ENCODE measurements at places on chromosomes 7 and 10. TPM values are rescaled to one million over a fixed set of nuclear protein-coding genes. Genes with fewer than 3 reads are reported as not detected.

The MAGI2 gene
- total RNA-seq: 9.7 TPM

DNA sequence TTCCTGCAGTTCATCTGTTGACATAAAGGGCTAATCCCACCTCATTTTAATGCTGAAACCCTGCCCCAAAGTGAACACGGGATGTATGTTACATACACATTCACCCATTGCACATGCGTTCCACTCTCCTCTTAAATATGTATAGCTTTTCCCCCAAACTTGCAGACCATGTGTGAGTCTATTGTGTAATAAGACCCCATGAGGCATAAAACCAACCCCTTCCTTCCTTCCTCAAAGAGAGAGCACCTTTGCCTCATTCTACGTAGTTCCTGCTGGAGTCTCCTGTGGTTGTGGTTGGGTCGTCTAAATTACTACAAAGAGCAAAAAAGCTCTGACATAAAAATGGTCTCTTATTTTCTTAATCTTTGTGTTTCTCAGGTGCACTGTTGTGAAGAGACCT lies 345.7 kb upstream of the KLF6 start:
- DNase-seq: no peak

DNA sequence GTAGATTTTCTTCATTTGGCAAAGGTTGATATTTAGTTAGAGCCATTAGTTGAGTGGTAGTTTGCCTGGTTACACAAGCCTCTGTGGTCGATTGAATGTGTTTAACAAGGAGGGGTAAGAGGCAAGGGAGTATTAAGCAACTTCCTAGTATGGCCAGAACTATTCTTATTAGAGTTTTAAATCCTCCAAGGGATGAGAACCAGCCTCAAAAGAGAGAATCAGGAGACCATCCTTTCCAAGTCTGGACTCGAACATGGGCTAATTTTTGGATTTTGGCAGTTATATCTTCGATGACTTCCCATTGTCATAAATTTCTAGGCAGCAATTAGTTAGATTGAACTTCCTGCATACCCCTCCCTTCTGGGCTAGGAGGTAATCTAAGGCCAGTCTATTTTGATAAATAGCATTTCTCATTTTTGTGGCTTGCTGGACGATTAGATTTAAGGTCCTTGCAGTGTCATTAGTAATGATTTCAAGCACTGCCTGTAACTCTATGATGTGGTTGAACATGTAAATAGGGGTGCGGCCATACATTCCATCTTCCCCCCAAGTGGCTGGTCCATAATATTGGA lies 219.5 kb upstream of the KCND2 start:
- DNase-seq: no peak

DNA sequence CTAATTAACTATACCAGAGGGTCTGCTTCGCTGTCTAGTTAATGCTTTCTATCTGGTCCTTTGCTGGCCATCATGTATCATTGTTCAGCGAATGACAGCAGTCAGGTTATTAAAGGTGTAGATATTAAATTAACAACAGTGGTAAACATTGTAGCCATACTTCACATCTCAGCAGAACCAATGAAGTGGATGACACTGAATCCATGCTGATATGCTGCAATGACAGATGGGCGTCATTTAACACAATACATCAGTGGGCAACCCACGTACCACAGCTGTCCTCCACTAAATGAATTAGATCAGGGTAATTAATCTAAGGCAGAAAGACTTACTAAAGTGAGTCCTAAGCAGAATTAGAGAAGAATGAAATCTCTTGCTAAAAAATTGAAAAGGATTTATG lies 767.2 kb downstream of the NXPH1 start:
- DNase-seq: no peak

DNA sequence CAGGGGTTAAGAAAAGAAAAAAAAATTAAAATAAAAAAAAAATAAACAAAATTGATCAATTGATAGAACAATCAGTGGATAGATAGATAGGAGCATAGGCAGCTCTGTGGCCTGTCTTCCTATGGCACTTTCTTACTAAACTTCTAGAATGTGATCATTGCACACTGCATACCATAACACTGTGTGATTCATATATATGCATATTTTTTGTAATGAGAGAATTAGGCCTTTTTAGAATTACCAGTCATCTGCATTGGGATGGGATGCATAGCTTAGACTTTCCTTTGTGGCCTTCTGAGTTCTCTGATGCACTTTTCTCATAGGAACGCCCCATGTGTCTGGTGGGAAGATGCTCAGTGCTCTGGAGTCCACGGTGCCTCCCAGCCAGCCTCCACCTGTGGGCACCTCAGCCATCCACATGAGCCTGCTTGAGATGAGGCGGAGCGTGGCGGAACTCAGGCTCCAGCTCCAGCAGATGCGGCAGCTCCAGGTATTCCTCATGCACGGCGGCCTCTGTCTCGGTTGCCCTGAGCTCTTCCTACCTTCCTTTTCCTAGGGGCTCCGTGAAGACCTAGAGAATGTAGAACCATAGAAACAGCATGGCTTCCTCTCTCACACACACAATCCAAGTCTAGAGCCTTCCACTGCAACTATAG lies 222.5 kb downstream of the ARHGAP21 start:
- no peak for DNase-seq

DNA sequence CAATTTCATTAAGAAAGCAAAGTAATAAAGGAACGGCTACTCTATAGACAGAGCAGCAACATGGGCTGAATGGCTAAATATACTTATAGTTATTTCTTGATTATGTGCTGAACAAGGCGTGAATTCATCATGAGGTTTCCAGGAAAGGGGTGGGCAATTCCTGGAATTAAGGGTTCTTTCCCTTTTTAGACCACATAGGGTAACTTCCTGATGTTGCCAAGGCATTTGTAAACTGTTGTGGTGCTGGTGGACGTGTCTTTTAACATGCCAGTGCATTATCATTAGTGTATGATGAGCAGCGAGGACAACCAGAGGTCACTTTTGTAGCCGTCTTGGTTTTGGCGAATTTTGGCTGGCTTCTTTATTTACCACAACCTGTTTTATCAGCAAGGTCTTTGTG lies 28.5 kb upstream of the ZMYND11 start:
- DNase-seq: no peak

DNA sequence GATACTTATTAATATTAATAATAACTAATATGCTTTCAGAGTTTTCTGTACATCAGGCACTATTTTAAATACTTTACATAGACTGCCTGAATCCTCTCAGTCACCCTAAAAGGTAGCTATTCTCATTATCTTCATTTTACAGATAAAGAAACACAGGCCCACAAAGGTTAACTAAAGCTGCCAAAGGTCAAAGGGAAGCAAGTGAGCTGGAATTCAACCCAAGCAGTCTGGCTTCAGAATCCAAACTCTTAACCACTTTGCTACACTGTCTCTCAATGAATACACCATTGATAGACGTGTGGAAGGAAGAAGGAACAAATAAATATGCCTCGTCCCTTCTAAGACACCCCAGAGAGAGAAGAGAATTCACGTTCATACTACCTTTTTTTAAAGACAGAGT lies 52.0 kb downstream of the GFRA1 start:
- no peak for DNase-seq

DNA sequence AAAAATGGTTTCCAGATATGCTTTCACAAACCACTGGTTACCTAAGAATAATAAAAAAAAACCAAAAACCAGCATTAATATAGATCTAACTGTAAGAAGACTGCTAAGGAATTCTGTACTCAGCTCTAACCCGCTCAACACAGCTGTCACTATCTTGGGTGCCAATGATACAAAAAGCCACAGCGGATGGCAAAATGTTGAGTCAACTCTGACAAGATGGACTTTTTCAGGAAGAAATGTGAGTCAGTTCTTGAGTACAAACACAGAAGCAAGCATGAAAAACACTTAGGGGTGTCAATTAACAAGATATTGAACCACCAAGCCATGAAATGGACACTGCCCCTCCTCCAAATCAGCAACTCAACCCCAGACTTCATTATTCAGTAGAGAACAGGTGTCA lies 55.0 kb downstream of the CTTNBP2 start:
- DNase-seq: no peak

GRCh38 chr7:134359787-134360432 lies 43.2 kb upstream of the SLC35B4 start:
- no peak for DNase-seq

DNA sequence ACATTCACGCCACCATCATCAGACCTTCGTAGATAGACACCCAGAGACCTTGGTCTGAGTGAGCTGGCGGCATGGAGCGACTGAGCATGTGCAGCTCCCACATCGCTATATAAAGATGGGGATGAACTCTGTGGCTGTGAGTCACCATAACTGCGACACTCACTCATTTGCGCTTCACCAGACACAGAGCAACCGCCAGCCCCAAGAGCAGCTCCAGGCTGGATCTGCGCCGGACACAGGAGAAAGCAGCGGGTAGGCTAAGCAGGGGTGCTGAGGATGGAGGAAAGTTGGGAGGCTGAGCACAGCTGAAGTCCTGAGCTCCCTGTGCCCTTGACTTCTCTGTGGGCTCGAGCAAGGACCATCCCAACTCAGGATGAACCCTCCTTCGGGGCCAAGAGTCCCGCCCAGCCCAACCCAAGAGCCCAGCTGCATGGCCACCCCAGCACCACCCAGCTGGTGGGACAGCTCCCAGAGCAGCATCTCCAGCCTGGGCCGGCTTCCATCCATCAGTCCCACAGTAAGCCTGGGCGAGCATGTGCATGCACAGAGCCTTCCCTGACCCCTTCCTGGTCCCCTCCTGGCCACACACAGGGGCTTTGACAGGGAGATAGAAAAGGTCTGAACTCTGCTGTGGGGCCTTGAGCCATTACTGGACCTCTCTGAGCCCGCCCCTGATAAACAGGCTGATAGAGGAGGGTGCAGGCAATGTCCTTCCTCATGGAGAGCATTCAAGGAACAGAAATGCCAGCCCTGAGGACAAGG lies at the start of gene OPN4:
Gene OPN4 (plus strand): TSS at position 137 of the 762 bp plus-strand sequence. CDS start 237 bp downstream, at position 374.
- DNase-seq: peak; percentile 72

DNA sequence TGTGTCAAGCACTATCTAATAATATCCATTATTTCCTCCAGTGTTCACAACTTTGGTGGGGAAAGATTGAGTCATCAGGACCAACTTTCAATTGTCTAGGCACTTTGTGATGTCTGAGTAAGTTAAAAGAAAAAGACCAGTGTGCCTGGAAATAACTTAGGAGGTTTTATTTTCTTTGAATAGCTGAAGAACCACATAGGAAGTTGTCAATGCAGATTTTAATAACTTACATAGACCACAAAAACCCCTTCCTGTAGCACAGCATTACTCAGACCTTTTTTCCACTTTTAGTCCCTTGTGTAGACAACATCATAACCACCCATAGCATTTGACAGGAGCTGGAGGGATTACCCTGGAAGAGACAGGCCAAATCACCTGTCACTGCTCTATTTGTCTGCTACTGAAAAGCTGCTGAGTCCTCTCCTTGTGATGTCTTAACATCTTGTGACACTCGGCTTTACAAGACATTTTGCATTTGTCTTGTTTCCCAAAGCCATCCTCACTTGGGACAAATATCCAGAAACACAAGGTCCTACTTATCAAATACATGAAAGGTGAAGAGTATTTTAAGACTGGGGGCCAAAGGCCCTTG lies 241.5 kb upstream of the PTER start:
- DNase-seq: no peak

- DNase-seq: peak; percentile 39
Measured at GRCh38 chr7:150380463-150380862, 1.3 kb downstream of the ZNF775 start.

GRCh38 chr10:59505926-59506325 lies 143.6 kb upstream of the FAM13C start:
- DNase-seq: no peak

- DNase-seq: no peak
Measured at GRCh38 chr10:121248266-121248665, 350.0 kb downstream of the FGFR2 start.

The OR6V1 gene
- not detected for total RNA-seq

The CTAGE15 gene
- total RNA-seq: not detected

- no peak for DNase-seq
Measured at GRCh38 chr7:36506820-36507219, 117.2 kb downstream of the ANLN start.

The UTF1 gene
- total RNA-seq: not detected

- no peak for DNase-seq
Measured at GRCh38 chr10:11715815-11716494, 26.2 kb upstream of the ECHDC3 start.

- DNase-seq: no peak
Measured at GRCh38 chr7:18590744-18591340, 95.3 kb downstream of the HDAC9 start.

DNA sequence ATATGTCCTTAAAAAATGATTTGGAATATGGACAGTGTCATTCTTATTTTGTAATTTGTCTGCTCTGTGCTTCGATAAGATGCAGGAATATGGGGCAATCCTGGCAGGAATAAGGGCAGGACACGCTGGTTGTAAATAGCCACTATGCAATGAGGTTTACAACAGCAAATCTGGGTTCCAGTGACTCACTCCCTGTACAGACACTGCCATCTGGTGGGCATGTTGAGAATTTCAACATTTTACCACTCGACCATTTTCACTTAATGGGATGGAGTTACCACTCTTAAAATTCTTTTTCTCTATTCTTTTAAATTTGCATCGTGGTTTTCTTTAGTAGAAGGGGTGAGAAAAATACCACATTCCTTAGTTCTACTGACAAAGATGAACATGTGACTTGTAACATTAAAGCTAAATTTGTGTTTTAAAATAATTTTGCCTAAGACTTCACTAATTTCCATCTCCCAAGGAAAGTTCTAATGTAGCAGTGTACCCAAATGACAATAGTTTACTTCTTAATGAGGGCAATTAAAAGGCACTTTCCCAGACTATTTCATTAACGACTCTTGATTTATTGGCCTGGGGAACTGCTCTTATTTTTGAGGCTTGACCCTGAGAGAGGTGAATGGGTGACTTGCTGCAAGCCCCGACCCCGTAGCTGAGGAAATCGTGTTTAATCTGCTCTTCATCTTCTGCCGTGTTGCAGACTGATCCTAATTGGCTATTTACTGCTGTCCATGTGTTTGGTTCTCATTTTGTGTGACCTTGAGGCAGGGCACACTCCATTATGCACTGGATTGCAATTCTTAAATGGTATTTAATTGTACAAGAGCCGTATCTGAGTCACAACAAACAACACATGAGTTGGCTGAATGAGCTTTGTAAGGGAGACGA lies 173.6 kb upstream of the IMMP2L start:
- no peak for DNase-seq

The CCDC3 gene
- total RNA-seq: 122 TPM

- no peak for DNase-seq
Measured at GRCh38 chr7:39923091-39923490, 27.0 kb upstream of the CDK13 start.

GRCh38 chr7:137485818-137486217 lies 142.3 kb upstream of the PTN start:
- no peak for DNase-seq

The ZNF804B gene
- not detected for total RNA-seq

DNA sequence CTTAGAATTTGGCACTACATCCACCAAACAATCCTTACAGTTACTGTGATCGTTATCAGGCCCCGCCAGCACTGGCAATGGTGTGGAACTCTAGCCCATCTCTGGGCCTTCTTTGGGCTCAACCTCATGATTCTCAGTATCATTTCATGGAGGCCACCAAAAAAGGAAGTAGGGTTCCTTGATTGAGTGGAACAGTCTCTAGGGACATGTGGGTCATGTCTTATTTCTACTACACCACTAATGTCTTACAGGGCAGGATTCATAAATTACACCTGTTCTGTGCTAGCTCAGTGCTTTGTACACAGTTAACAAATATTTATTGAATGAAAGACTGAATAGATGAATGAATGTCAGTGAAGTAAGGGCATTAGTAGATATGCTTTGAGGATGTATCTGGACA lies 53.9 kb downstream of the AP3M1 start:
- DNase-seq: no peak

GRCh38 chr10:131689954-131690757 lies 210.7 kb upstream of the PPP2R2D start:
- no peak for DNase-seq

Measured in mesenteric fat pad (tissue), 1 donor.